ENCODE measurements at places on chromosomes 4 and X.
A peak's percentile ranks its signal among the peaks of the same experiment; 100 is the strongest.

GRCh38 chr4:168666531-168666930 is 169.7 kb downstream of the PALLD start:
- no peak for DNase-seq

- DNase-seq: no peak
Measured at GRCh38 chr4:137370206-137370633, 162.1 kb downstream of the PCDH18 start.

- DNase-seq: no peak
Measured at GRCh38 chrX:27085346-27085745, 377.8 kb downstream of the PPP4R3C start.

DNA sequence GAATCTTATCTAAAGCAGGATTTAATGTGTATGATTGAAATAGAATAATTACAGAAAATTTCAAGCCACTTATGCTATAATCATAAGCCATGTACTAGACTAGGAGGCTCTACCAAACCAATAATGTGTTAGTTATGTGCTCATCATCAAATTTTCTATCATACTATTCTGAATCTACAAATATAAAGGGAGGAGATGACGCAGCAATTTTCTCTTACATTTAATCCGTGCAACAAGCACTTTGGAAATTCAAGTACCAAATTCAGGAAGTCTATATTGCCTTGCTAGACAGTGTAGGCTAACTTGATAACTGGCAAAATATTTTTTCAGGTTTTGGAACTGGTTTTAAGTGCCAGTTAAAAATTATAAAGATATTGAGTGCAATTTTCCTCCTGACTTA is 283.5 kb downstream of the C4orf33 start:
- DNase-seq: no peak

- DNase-seq: no peak
Measured at GRCh38 chrX:127702527-127702926, 349.7 kb downstream of the ACTRT1 start.

GRCh38 chr4:97587912-97588311 is 555.4 kb downstream of the STPG2 start:
- no peak for DNase-seq

GRCh38 chrX:44432641-44433040 is 89.2 kb upstream of the EFHC2 start:
- DNase-seq: no peak

DNA sequence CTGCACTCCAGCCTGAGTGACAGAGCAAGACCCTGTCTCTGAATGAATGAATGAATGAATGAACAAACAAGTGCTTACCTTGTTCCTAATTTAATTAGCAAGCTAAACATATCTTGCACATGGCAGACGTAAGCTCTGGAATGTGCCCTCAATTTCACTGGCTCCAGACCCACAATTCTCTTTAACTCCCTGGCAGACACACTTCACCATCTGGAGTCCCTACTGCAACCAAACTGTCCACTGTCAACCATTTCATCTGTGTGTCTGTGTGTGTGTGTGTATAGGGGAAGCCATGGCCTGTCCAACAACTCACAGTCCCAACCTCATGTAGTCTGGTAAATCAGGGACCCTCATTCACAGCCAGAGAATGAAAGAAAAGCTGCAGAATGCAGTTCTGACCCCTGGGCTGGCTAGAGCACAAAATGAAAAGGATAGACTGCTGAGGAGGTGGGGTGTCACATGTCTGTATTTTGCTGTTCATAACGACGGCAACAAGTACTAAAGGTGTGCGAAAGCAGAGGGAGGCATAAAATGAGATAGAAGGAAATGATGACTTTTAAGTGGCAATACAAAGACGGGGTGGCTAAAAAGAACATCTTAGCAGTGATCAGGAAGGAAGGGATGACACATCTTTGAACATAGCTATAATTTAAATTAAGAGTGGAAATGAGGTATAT is 114.1 kb downstream of the TSPAN5 start:
- DNase-seq: no peak

DNA sequence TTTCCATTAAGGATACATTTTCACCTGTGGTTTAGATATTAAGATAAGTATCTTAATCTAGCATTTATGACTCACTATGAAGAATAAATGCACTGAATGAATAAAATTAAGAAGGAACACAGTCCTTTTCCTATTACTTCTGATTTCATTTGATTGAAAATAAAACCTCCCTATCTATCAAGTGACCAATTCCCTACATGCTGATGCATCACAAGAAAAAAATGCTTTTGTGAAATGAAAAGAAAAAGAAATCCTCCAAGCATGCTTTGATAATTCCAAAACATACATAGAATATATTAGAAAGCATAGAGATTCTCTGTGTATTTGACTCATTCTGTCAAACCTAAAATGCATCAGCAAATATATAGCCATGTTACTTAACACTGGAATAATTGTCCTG is 37.1 kb downstream of the PCDH10 start:
- DNase-seq: no peak

- no peak for DNase-seq
Measured at GRCh38 chr4:58225460-58225859, 1115.3 kb upstream of the IGFBP7 start.

DNA sequence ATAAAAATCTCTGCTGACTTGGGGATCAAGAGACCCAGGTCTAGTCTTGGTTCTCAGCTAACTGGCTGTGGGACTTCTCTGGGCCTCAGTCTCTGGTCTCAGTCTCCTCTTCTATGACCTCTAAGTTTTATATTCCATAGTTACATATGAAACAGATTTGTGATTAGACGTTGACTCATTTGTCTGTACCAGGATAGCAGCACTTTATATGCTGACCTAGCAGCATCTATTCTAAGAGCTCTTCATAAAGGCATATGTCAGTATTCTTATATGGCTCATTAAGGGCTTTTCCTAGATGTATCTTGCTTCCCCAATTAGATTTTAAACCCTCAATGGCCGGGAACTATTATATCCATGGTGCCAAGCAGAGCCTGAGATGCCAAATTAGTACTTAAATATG is 12.7 kb downstream of the GRPR start:
- no peak for DNase-seq

DNA sequence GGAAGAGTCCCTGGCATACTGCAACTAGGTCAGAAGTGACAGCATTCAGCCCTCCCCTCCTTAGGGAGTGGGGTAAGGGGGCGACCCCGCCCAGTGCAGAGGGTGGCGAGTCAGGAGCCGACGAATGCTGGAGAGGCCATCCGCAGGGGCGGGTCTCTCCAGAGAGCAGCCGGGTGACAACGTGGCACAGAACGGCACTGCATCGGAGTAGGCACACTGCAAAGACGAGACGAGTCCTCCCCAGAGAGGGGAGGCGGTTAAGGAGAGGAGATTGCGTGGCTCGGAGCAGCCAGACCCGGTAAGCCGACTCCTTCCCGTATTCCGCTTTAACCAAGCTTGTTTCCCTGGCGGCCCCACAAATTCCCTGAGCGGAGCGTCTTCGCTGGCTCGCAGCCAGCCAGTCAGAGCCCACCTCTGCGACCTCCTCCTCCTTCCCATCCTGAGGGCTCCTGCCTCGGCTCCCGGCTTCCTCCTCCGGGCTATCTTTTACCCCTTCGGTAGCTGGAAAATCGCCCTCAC is 54.9 kb downstream of the LINC00632 start:
- peak; percentile 70 for DNase-seq

GRCh38 chrX:5656544-5656943 is 572.1 kb downstream of the NLGN4X start:
- DNase-seq: no peak

- DNase-seq: peak; percentile 83
Measured at GRCh38 chrX:140229191-140229590, 263.9 kb upstream of the CXorf66 start.

DNA sequence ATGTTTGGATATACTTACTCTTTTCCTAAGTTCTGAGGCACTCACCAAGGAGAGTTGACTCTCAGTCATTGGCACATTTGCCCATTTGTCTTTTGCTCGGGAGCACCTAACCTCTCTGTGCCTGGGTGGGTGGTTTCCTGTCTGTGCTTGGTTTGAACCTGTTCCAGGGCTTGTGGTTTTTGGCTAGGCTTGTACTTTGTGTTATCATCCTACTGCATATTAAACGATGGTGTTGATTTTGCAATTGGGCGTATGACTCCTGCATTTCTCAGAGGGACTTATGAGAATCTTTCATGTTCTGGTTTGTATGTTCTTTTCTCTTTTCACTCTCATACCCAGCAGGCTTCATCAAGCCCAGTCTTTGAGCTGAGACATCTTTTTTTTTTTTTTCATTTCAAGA is 161.7 kb downstream of the BTC start:
- no peak for DNase-seq

- DNase-seq: no peak
Measured at GRCh38 chr4:72969976-72970375, 99.5 kb downstream of the COX18 start.

GRCh38 chrX:85004255-85004654 is 578 bp downstream of the APOOL start:
- DNase-seq: no peak

- DNase-seq: peak; percentile 73
Measured at GRCh38 chr4:5979981-5980380, 38.2 kb downstream of the C4orf50 start.

- DNase-seq: no peak
Measured at GRCh38 chr4:94567811-94568210, 116.1 kb downstream of the PDLIM5 start.

- DNase-seq: no peak
Measured at GRCh38 chrX:152313529-152314302, 137.4 kb downstream of the GABRA3 start.

- no peak for DNase-seq
Measured at GRCh38 chrX:150446995-150447394, 83.9 kb downstream of the MAMLD1 start.

DNA sequence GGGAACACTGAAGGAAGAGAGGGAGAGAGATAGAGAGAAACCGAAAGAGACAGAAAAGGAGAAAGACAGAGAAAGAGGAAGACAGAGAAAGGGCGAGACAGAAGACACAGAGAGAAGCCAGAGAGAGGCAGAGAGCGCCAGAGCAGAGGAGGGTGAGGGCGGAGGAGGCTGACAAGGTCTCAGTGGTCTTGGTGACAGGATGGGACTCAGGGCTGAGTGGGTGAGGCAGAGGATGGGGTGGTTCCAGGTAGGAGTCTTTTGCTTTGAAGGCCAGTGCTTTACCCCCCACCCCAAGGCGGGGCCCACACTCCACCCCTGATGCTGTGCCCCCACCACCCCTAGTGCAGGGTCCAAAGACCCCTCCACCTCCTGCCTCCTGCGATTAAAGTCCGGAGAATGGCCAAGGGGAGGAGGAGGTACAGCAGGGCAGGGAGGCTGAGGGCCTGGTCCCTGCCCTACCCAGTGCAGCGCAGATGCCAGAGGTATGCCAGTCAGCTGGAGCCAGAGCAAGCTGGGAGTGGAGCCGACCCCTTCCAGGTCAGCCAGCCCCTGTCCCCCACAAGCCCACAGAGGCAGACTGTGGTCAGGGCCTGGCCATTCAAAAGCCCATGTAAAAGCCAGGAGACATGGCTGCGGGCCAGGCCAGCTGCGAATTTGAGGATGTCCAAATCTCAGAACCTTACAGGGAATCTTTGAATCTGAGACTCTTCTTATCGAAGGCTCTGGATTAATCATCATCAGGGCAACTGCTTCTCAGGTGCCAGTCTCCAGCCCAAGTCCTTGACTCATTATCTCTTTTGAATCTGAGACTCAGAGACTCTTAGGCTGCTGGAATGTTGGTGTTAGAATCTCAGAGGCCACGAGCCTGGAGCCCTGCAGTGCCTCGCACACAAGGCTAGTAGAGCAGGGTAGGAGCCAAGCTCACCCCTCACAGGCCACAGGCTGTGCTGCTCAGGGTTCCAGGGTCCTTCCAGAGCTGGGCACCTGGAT is 758 bp downstream of the IQSEC2 start:
- no peak for DNase-seq

GRCh38 chr4:114161809-114162208 is 182.4 kb upstream of the ARSJ start:
- DNase-seq: no peak

DNA sequence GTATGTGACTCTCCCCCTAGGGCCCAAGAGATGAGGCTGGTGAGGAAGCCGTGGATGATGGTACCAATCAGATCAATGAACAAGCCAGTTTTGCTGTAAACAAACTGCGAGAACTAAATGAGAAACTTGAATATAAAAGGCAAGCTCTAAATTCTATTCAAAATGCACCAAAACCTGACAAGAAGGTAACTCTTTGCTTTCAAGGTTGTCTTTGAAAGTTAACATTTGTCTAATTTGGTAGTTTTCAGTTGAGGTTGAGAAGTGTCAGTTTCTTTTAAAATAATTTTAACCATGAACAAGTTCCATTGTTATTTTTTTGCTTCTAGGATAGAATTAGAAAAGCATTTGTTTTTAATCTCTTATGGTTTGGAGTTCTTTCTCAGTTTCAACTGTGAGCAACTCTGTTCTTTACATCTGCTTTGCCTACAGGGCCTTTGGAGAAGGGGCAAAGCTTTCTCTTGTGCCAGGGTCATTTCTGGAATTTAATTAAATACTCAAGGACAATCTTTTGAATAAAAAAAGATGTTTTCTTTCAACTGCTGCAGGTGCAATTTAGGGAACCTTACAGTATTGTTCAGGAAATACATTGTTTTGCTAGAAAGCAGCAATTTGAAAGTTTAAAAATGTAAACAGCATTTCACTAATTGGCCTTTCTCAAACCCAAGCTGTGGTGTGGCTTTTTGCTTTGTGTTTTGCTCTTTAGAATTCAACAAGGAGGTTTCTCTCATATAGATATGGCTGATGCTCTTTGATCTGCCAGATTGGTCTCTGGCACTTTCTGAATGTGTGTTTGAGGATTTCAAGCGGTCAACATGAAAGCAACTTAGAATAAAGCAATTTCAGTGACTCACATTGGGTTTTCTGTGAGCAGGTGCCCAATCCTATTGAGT is 62.9 kb downstream of the LRP2BP start:
- peak; percentile 66 for DNase-seq

- no peak for DNase-seq
Measured at GRCh38 chr4:123478859-123479345, 82.3 kb downstream of the SPRY1 start.

- no peak for DNase-seq
Measured at GRCh38 chr4:149702414-149703293, 113.0 kb downstream of the IQCM start.

- peak; percentile 51 for DNase-seq
Measured at GRCh38 chr4:3462790-3463415, at the start of gene DOK7. DOK7 (plus strand) TSS chr4:3463306; CDS start chr4:3463376, 70 bp downstream.
